ENCODE measurements at places on chromosomes 5 and 9.

DNA sequence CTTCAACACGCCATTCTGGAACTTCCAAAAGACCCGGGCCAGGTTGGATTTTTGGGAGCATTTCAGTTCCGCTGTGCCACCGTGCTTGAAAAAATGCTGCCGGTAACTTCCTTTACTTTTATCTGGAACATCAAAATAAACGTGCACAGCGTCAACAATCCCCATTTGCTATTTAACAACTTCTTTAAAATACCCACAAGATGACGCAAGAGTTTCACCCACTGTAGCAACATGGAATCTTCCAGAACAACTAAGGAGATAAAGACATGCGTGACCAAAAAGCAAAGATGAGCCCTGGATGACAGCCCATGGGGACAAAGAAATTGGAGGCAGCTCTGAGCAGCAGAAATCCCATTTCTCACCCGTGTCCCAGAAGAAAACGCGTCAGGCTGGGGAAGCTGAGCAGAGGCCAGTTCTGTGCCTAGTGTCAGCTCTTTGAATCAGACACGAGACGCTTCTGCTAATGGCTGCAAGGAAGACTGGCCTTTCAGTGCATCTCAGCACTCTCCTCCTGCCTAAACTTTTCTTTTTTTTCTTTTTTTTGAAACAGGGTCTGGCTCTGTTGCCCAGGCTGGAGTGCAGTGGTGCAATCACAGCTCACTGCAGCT, 61.3 kb downstream of the SECISBP2 start:
- no peak for DNase-seq

- peak; percentile 90 for DNase-seq
Measured at GRCh38 chr5:14011089-14012020, 66.9 kb upstream of the DNAH5 start.

DNA sequence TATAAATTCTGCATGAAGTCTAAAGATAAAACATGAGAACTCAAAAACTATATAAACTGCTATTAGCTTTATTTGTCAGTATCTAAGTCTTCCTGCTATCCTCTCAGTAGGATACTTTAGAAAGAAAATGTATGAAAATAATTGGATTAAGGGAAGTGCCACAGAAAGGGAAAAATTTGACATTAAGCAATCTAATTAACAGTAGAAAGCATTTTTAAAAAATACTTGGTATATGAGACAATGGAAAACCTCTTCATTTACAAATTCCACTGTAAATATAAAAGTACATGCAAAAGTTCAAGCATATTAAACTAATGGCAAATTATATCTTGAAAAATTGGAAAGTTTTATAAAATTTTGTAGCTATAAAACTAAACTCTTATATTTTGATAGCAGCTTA, 518.6 kb upstream of the NUDT12 start:
- DNase-seq = no peak

DNA sequence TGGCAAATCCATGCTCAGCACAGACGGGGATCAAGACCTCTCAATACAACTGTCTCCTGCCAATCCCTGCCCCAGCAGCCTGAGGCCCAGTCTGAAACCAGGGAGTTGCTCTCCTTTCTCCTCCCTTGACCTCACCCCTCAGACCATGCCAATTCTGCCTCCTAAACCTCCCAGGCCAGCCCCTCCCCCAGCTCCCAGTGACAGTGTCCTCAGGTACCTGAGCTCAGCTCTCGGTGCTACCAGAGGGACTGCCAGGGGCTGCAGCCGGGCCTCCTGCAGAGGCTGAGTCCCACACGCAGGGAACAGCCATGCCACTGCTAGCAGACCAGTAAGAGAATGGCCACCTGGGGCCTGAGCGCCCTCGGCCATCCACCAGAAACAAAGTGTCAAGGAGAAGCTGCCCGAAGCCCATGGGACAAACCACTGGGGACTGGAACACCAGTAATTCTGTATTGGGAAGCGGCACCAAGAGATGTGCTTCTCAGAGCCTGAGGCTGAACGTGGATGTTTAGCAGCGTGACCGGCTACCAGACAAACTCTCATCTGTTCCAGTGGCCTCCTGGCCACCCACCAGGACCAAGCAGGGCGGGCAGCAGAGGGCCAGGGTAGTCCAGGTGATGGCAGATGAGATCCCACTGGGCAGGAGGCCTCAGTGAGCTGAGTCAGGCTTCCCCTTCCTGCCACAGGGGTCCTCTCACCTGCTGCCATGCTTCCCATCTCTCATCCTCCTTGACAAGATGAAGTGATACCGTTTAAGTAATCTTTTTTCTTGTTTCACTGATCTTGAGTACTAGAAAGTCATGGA, 557 bp upstream of the IL3 start:
- DNase-seq = no peak

GRCh38 chr5:603081-603998, 8.8 kb upstream of the CEP72 start:
- DNase-seq = no peak

Data from dermis blood vessel endothelial cell (primary cell).